Activated naive CD8-positive, alpha-beta T cell treated with anti-CD3 and anti-CD28 coated beads, Interleukin-2, amount 50 U/mL, for 24 hours (primary cell): ENCODE measurements at places on chromosomes 2 and 18.

- DNase-seq, result peak; percentile 12
These were observed 484.7 kb upstream of the NRP2 start for GRCh38 chr2:205197468-205198139.

DNA sequence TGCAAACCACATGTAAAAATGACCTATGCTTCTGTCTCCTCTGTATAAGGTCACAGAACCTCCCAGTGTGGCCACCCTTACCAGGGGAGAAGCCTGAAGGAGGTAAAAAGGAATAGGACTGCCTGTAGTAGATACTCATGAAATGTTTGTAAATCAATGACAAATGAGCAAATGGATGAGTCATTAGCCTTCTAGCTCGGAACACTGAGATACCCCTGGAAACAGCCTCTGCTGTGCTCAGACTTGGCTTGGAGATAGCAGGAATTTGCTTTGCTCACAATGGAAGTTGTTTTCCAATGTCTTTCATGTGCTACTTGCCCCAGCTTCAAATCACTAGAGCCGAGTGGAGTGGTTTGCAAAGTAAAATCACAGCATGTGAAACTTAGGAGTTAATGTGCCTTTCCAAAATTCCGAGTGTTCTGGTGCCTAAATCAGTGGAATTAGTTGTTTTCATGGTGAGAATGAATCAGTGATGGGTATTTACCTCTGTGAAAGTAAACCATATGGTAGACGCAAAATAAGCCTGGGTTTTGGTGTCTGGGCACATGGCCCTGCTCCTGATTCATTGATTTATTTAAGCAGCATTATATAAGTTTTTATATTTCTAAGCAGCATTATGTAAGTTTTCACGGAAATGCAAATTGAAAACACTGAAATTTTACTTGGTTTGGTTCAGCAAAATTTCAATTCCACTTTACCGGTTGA lies 154.0 kb upstream of the MAP3K20 start:
- DNase-seq, result no peak

- no peak for DNase-seq
These were observed 11.9 kb upstream of the TET3 start for GRCh38 chr2:73972846-73973245.

DNA sequence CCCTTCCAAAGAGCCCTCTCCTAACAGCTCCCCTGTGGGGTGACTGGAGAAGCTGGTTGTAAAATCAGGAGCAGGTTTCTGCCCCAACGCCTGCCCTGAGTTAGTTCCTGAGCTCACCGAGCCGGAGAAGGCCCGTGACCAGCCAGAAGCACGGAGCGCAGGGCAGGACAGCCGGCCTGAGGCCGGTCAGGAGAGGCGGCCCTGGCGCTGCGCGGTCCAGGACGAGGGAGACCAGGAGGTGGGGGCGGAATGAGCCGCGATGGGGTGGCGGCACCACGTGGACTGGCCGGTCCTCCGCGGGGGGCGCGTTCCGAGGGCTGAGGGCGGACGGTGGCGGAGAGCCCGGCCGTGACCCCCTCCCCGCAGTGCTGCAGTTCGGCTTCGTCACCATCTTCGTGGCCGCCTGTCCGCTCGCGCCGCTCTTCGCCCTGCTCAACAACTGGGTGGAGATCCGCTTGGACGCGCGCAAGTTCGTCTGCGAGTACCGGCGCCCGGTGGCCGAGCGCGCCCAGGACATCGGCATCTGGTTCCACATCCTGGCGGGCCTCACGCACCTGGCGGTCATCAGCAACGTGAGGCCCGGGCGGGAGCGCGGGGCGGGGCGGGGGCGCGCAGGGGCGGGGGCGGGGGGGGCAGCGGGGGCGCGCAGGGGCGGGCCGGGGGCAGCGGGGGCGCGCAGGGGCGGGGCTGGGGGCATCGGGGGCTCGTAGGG lies 29.0 kb downstream of the ANO7 start:
- peak; percentile 39 for DNase-seq

GRCh38 chr18:46160050-46160798 lies 56.0 kb downstream of the HAUS1 start:
- no peak for DNase-seq

DNA sequence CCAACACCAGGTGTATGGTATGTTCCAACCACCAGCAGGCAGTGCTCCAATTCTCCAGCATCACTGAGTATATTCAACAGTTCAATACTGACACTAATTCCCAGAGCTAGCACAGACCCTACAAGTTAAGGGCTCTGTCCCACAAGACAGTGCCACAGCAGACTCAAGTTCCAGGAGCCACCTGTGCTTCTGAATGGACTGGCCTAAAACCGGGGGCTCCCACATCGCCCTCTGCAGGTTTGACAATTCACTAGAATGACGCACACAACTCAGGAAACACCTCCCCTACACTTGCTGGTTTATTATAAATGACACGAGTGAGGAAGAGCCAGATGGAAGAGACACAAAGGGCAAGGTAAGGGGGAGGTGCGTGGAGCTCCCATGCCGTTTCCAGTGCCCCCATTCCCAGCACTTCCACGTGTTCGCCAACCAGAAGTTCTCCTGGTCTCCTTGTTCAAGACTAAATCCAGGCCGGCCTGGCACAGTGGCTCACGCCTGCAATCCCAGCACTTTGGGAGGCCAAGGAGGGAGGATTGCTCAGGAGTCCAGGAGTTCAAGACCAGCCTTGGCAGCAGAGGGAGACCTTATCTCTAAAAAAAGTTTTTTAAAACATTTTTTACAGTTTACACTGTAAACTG lies 12.2 kb upstream of the ATP6V1B1 start:
- DNase-seq, result no peak

GRCh38 chr18:41666231-41666630 lies 288.8 kb upstream of the PIK3C3 start:
- DNase-seq, result no peak

DNA sequence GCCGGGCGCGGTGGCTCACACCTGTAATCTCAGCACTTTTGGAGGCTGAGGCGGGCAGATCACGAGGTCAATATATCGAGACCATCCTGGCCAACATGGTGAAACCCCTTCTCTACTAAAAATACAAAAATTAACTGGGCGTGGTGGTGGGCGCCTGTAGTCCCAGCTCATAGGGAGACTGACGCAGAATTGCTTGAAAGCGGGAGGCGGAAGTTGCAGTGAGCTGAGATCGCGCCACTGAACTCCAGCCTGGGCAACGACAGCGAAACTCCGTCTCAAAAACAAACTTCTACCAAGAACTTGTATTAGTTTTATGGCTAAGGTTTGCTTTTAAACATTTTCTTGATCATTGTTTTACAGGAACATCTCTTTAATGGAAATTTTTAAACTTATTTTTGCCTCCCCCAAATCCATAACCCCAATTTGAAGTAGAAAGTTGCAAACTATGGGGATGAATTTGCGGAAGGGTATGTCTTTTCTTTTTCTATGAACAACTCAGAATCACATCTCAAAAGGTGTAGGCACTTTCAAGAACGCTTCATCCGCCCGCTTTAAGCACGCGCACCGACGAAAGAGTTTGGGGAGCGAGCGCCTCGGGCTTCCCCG lies 46.8 kb upstream of the PTMA start:
- no peak for DNase-seq

GRCh38 chr2:113157118-113157896 lies 16.5 kb upstream of the PSD4 start:
- DNase-seq, result peak; percentile 57

- DNase-seq, result no peak
These were observed 375.9 kb downstream of the TNS1 start for GRCh38 chr2:217626926-217627325.

- DNase-seq, result no peak
These were observed 466.0 kb downstream of the RIT2 start for GRCh38 chr18:42649331-42650035.

- no peak for DNase-seq
These were observed 227.7 kb downstream of the RND3 start for GRCh38 chr2:150259746-150260145.

- no peak for DNase-seq
These were observed 189.4 kb downstream of the ALK start for GRCh38 chr2:29731948-29732347.

DNA sequence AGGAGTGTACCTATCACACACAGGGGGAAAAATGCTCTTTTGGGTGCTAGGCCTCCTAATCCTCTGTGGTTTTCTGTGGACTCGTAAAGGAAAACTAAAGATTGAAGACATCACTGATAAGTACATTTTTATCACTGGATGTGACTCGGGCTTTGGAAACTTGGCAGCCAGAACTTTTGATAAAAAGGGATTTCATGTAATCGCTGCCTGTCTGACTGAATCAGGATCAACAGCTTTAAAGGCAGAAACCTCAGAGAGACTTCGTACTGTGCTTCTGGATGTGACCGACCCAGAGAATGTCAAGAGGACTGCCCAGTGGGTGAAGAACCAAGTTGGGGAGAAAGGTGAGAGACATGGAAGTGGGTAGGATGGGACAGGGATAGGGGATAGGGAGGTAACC lies 12.2 kb downstream of the DHRS9 start:
- no peak for DNase-seq

GRCh38 chr2:202486351-202486750 lies 110.2 kb downstream of the BMPR2 start:
- DNase-seq, result no peak

- no peak for DNase-seq
These were observed 310.5 kb downstream of the LRATD1 start for GRCh38 chr2:14942987-14943386.

GRCh38 chr18:11322006-11322405 lies 172.6 kb upstream of the PIEZO2 start:
- DNase-seq, result no peak

DNA sequence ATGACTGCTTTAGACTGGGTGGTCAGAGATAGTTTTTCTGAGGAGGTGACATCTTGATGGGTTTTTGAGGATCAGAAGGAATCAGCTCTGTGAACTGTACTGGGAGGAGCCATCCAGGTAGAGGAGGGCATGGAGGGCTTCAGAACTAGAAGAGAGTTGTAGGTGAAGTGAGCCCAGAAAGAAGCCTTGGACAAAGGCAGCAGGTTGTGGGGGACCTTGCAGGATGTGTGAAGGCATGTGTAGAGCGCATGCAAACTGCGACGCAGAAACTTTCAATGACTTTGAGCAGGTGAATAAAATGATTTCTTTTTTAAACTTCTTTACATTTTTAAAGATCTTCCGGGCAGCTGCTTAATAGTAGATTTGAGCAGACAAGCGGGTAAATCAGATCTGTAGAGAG lies 83.9 kb upstream of the SIX2 start:
- DNase-seq, result no peak

DNA sequence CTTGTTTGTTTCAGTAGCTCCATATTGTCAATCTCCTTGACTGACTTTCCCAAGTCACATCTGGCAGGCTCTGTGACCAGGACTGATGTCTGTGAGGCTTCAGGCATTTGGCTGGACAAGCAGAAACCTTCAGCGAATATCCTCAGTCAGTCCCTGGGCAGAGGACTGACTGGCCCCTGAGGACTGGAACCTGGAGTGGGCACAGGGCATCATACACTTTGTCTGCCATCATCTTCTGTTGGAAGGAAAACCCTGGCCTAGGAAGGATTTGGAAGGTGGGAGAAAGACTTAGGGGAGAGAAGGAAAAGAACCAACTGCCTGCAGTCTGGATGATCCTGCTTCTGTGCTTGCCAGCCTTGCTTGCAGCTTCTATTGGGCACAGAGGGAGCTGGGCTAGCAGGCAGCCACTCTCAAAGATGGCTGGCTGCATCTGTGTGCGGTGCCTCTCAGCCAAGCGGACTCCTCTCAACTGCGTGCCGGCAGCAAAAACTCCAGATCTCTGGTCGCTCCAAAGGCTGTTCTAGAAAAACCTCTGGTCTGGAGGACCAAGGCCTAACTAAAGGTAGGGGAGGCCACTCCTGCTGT lies 126.8 kb downstream of the MARCHF4 start:
- DNase-seq, result no peak

GRCh38 chr2:96913398-96914202 lies 43.7 kb upstream of the SEMA4C start:
- peak; percentile 36 for DNase-seq

- DNase-seq, result no peak
These were observed 700 bp downstream of the TOGARAM2 start for GRCh38 chr2:28981620-28982376.

DNA sequence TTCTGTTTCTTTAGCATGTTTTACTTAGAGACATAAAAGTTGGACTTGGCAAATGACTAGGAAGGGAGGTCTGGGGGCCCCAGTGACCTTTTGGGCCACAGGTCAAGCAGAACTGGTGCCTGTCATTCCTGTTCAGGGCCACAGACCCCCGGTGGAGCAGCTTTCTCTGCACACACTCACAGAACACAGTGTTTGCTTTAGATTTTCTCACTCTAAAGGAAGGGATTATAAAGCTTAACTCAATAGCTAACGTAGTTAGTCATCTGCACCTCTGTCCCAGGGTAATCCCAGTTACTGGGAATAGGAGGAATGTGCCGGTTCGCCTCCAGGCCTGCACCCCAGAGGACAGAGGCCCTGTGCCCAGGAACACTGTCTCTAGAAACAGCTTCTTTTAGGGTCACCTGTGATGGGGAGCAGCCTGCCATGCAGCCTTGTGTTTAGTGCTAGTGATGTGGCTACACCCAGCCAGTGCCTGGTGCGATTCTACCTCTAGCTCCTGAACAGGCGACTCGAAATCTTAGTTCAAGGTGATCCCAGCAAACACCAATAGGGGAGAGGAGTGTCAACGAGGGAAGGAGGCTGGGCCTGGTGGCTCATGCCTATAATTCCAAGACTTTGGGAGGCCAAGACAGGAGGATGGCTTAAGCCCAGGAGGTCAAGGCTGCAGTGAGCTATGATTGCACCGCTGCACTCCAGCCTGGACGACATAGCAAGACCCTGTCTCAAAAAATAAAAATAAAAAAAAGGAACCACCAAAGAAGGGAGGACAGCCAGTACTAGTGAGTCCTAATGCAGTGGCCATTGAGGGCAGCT lies 11.6 kb downstream of the SPATA3 start:
- no peak for DNase-seq

GRCh38 chr2:106223347-106223746 lies 29.2 kb upstream of the UXS1 start:
- DNase-seq, result no peak

GRCh38 chr2:202196727-202197126 lies 41.7 kb downstream of the SUMO1 start:
- no peak for DNase-seq

DNA sequence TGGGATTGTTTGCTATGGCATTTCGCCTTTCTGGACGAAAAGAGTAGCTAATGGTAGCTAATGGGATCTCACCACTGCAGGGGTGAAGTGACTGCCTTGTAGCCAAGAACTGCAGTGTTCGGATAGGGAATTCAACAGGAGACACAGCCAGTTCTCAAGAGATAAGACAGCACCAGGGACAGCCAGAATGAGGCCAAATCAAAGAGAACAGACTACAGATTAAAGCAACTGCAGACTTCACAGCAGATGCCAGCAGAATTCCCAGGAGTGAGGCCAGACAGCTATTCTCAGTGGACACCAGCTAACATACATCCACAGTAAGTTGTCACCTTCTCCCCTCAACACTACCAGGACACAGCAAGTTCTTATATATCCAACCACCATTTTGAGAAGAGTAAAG lies 124.0 kb downstream of the PLA2R1 start:
- DNase-seq, result no peak

GRCh38 chr18:39549144-39549543 lies 1983.5 kb upstream of the CELF4 start:
- DNase-seq, result no peak
